ENCODE measurements at places on chromosomes 2 and 18. TPM values are rescaled to one million over a fixed set of nuclear protein-coding genes. Genes with fewer than 3 reads are reported as not detected.

DNA sequence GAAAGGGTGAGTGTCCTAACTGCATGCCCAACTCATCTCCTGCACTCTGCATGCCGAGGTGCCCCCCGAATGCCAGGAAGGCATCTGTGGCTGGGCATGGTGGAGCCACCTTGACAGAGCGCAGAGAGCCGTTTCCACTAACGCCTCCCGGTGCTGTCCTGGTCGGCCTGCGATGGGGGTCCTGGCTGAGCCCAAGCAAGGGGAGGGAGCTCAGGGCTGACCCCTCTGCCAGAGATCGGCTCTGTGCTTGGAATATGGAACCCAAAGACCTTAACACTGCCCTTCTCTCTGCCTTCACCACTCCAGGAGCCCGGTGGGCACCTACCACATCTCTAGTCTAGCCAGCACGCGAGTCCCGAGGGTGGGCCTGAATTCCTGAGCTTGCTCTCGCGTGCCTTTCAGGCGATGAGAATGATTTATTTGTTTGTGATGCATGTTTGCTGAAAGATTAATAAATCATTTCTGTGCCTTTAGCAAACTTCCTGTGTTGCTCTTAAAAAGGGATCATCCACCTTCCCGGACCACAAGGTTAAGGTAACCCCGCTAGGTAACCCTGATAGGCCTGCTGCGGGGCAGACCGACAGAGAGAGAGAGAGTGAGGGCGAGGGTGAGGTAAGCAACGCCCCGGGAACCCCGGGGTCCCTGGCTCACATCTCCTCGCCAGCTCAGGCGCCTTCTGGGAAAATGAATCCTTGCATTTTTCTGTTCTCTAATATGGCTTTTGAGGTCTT, 35.3 kb downstream of the PDIA6 start:
- no peak overlapping the region for H3K4me3 ChIP-seq
- H3K27me3 ChIP-seq: no peaks in the 10 kb centered on the region
- H3K27ac ChIP-seq: no peak overlapping the region
- DNase-seq: no peak
- H3K36me3 ChIP-seq: peaks cover 19% of the 10 kb centered on the region
- H3K4me1 ChIP-seq: no peaks in the 10 kb centered on the region

- no peak overlapping the region for H3K27ac ChIP-seq
- no peaks in the 10 kb centered on the region for H3K27me3 ChIP-seq
- no peak overlapping the region for H3K4me3 ChIP-seq
- H3K4me1 ChIP-seq: peaks cover 17% of the 10 kb centered on the region
- H3K36me3 ChIP-seq: no peaks in the 10 kb centered on the region
- DNase-seq: no peak
Measured at GRCh38 chr18:2871111-2871720, 24.4 kb downstream of the EMILIN2 start.

GRCh38 chr2:69453475-69454129, 16.4 kb upstream of the NFU1 start:
- H3K27me3 ChIP-seq: no peaks in the 10 kb centered on the region
- H3K4me3 ChIP-seq: no peak overlapping the region
- no peak for DNase-seq
- H3K36me3 ChIP-seq: no peaks in the 10 kb centered on the region

DNA sequence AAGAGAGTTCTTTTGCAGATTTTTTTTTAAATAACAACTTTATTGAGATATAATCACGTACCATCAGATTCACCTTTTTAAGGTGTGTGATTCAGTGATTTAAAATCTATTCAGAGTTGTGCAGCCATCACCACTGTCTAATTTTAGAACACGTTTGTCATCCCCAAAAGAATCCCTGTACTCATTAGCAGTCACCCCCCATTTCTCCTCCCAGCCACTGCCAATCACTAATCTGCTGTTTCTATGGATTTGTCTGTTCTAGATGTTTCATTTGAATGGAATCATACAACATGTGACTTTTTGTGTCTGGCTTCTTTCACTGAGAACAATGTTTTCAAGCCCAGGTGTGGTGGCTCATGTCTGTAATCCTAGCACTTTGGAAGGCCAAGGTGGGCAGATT, 55.4 kb upstream of the RAPH1 start:
- no peak overlapping the region for H3K4me3 ChIP-seq
- no peak for DNase-seq
- peaks cover 24% of the 10 kb centered on the region for H3K4me1 ChIP-seq
- H3K27ac ChIP-seq: peak overlapping the region; percentile 59
- H3K36me3 ChIP-seq: no peaks in the 10 kb centered on the region

- no peaks in the 10 kb centered on the region for H3K27me3 ChIP-seq
- H3K36me3 ChIP-seq: no peaks in the 10 kb centered on the region
- H3K4me1 ChIP-seq: no peaks in the 10 kb centered on the region
- no peak overlapping the region for H3K4me3 ChIP-seq
- DNase-seq: no peak
- no peak overlapping the region for H3K27ac ChIP-seq
Measured at GRCh38 chr2:48272199-48272598, 257.8 kb upstream of the STON1 start.

Gene DES
- 146 TPM for total RNA-seq

DNA sequence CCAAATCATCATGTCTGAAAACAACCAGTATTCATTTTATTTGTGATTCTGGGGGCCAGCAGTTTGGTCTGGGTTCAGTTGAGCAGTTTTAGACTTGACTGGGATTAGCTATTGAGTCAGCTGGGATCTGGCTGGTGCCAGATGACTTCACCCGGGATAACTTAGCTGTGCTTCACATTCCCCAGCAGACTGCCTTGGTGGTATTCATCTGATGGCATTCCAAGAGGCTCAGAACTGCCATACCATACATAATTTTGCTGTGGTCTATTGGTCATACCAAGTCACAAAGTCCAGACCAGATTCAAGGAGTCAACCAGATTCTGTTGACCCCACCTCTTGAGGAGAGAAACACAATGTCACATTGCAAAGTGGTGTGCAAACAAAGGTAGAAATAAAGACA, 7.8 kb upstream of the FSHR start:
- no peaks in the 10 kb centered on the region for H3K4me1 ChIP-seq
- no peaks in the 10 kb centered on the region for H3K27me3 ChIP-seq
- no peak for DNase-seq
- no peaks in the 10 kb centered on the region for H3K36me3 ChIP-seq
- no peak overlapping the region for H3K4me3 ChIP-seq
- no peak overlapping the region for H3K27ac ChIP-seq

Gene SNRNP200
- 77.2 TPM for total RNA-seq

DNA sequence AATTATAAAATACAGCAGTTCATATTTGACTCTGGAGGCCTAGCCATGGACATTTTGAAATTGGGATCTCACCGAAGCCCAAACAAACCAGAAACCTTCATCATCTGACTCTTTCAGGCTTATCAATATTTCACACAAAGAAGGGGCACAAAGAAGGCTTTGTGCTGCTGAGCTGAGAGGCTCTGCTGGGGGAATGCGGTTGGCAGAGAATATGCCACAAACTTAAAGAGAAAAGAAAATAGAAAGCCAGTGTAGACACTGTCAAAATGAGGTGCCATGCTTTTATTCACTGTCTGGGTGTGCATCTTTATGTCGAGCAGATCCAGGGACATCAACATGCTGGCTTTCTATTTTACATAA, 162.6 kb downstream of the QPCT start:
- H3K4me3 ChIP-seq: no peak overlapping the region
- DNase-seq: no peak
- peaks cover 40% of the 10 kb centered on the region for H3K4me1 ChIP-seq
- H3K27me3 ChIP-seq: no peaks in the 10 kb centered on the region
- peak overlapping the region; percentile 58 for H3K27ac ChIP-seq

GRCh38 chr2:221504905-221505304, 67.2 kb downstream of the EPHA4 start:
- H3K27ac ChIP-seq: no peak overlapping the region
- H3K36me3 ChIP-seq: no peaks in the 10 kb centered on the region

Gene IL36G
- not detected for total RNA-seq

DNA sequence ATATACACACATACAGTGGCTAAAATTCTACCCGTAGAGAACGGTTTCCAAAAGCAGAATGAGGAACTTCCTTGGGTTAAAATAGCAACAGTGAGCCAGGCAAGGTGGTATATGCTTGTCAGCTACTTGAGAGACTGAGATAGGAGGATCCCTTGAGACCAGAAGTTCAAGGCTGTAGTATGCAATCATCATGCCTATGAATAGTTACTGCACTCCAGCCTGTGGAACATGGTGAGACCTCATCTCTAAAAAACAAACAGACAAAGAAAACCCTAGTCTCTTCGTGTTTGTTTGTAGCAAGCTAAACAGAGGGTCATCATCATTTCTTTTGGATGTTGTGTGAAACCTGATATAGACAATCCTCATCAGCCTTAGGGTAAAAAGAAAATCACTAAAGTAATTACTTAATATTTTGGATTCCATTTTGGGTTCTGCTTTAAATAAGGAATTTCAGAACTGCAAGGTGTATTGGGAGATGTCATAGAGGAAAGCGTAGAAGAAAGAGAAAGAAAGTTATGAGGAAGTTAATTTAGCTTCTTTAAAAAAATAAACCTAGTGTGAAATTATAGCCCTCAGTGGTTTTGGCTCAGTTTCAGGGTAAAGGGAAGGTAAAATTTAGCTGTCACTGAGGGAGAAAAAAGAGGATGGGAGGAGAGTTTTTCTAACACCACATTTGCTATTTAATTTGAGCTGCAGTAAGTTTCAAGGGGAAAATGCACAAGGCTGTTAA, 46.5 kb downstream of the PLEK start:
- H3K36me3 ChIP-seq: no peaks in the 10 kb centered on the region
- no peak overlapping the region for H3K4me3 ChIP-seq
- DNase-seq: no peak
- H3K27ac ChIP-seq: no peak overlapping the region

Gene ZNF804A
- 0.68 TPM for total RNA-seq

GRCh38 chr2:101162561-101163330, 11.6 kb upstream of the TBC1D8 start:
- no peaks in the 10 kb centered on the region for H3K36me3 ChIP-seq
- no peak overlapping the region for H3K27ac ChIP-seq
- H3K4me3 ChIP-seq: no peak overlapping the region
- no peaks in the 10 kb centered on the region for H3K4me1 ChIP-seq
- no peaks in the 10 kb centered on the region for H3K27me3 ChIP-seq
- no peak for DNase-seq

Gene REG1A
- total RNA-seq: 12.8 TPM

DNA sequence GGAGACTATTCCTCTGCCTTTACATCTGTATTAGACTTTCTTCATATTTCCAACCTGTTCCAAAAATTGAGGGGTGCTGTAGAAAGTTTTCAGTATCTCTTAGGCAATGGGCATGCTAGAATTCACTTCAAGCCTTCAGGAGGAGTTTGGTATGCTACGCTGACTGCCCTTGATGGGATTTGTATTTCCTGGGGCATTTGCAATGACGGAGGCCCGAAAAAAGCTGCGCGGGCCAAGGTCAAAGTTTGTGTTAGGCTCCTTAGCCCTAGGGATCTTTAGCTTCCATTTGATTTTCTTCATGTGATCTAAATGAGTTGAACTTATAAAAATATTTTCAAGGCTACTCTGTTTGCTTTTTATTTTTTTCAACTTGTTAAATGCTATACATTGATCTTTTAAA, 5.1 kb downstream of the CPS1 start:
- DNase-seq: no peak
- H3K36me3 ChIP-seq: no peaks in the 10 kb centered on the region
- no peak overlapping the region for H3K4me3 ChIP-seq
- no peak overlapping the region for H3K27ac ChIP-seq
- no peaks in the 10 kb centered on the region for H3K4me1 ChIP-seq

- no peaks in the 10 kb centered on the region for H3K27me3 ChIP-seq
- no peak overlapping the region for H3K27ac ChIP-seq
- no peaks in the 10 kb centered on the region for H3K36me3 ChIP-seq
- H3K4me1 ChIP-seq: no peaks in the 10 kb centered on the region
- H3K4me3 ChIP-seq: no peak overlapping the region
Measured at GRCh38 chr2:13821255-13821880, 811.1 kb upstream of the LRATD1 start.

DNA sequence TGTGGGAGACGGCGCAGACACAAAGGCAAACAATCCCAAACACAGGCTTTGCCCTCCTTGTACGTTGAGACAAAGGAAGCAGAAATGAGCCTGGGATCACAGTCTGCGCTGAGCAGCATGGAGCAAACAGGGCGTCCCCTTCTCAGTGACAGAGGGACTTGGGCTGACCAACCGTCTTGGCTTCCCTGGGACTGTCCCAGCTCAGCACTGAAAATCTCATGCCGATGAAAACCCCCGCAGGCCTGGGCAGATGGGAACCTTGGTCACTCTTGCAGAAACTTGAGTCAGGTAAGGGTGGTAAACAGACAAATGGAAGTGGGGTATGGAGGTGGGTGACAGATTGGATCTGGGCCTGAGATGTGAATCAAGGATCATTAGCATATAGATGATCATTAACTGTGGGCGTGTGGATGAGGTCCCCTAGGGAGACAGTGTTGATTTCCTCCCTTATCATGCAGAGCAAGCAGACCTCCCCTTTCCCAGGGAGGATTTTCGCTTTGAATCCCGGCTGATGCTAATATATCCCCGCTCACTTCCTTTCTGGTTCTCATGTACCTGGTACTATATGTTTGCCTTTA, 19.1 kb upstream of the SH3BP4 start:
- no peak overlapping the region for H3K27ac ChIP-seq
- H3K4me1 ChIP-seq: no peaks in the 10 kb centered on the region
- no peaks in the 10 kb centered on the region for H3K27me3 ChIP-seq
- no peaks in the 10 kb centered on the region for H3K36me3 ChIP-seq
- H3K4me3 ChIP-seq: no peak overlapping the region

DNA sequence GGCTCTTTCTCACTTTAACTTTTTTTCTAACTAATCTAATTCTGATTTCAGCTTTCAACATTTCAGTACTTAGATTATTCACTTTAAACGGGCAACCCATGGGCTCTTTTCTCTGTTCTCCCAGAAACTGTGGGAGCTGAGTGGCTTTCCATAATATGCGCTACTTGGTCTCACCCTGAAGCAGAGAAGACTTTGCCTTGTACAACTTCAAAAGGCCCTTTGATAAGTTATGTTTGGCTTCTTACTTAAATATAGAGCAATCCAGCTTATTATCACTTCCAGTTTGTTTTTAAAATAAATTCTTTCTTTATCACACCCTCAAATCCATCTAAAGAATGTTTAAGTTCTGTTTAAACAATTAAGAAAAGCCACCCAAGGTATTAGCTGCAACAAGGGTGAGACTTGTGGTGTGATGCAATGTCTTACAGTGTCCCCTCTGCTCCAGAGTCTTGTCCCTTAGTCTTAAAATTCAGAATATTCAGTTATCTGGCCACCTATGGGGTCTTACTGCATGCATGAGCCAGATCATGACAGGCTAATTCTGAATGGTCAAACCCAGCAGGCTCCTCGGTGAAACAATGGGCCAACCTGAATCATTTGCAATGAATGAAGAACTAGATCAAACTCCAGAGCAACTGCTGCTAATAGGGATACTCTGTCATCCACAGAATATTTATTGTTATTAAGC, 38.8 kb downstream of the GCG start:
- no peak overlapping the region for H3K27ac ChIP-seq
- no peaks in the 10 kb centered on the region for H3K27me3 ChIP-seq
- peaks cover 6% of the 10 kb centered on the region for H3K4me1 ChIP-seq
- no peak for DNase-seq
- H3K4me3 ChIP-seq: no peak overlapping the region
- H3K36me3 ChIP-seq: no peaks in the 10 kb centered on the region

- peaks cover 40% of the 10 kb centered on the region for H3K4me1 ChIP-seq
Measured at GRCh38 chr2:45452866-45453265, 158.2 kb downstream of the SRBD1 start.

- H3K27me3 ChIP-seq: no peaks in the 10 kb centered on the region
- DNase-seq: no peak
- no peaks in the 10 kb centered on the region for H3K4me1 ChIP-seq
Measured at GRCh38 chr2:145958611-145959010, 1438.7 kb upstream of the ZEB2 start.

GRCh38 chr18:24209558-24209957, 70.7 kb downstream of the CABYR start:
- no peak for DNase-seq
- no peak overlapping the region for H3K4me3 ChIP-seq
- no peaks in the 10 kb centered on the region for H3K36me3 ChIP-seq
- H3K4me1 ChIP-seq: peaks cover 12% of the 10 kb centered on the region
- H3K27ac ChIP-seq: no peak overlapping the region
